ENCODE measurements at places on chromosomes 12 and 14.
A peak's percentile ranks its signal among the peaks of the same experiment; 100 is the strongest.

DNA sequence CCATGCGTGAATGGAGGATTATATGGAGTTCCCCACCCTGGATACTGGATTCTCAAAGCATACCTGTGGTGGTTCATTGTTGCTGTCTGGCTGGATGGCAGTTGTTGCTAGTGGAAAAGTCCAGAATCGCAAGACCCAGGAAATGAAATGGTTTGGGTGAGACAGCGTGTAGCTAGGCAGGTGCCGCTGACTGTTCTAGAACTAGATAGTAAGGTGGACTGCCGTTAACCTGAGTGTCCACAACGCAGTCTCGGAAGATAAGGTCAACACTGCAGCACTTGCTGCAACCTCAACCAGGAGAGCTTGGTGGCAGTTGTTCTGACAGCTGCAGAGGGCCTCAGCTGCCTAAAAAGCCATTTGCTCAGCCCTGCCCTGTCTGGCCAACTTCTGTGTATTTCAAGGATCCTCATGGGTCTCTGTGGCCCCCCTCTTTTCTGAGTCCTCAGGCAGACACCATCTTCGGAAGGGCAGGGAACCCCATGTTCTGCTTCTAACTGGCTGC is 15.5 kb upstream of the IRF2BPL start:
- no peak for DNase-seq

GRCh38 chr12:50728417-50728816 is 35.5 kb upstream of the ATF1 start:
- no peak for DNase-seq

GRCh38 chr12:60191271-60191670 is 595.4 kb downstream of the SLC16A7 start:
- DNase-seq: no peak

GRCh38 chr12:85627584-85627983 is 208.6 kb downstream of the RASSF9 start:
- no peak for DNase-seq

DNA sequence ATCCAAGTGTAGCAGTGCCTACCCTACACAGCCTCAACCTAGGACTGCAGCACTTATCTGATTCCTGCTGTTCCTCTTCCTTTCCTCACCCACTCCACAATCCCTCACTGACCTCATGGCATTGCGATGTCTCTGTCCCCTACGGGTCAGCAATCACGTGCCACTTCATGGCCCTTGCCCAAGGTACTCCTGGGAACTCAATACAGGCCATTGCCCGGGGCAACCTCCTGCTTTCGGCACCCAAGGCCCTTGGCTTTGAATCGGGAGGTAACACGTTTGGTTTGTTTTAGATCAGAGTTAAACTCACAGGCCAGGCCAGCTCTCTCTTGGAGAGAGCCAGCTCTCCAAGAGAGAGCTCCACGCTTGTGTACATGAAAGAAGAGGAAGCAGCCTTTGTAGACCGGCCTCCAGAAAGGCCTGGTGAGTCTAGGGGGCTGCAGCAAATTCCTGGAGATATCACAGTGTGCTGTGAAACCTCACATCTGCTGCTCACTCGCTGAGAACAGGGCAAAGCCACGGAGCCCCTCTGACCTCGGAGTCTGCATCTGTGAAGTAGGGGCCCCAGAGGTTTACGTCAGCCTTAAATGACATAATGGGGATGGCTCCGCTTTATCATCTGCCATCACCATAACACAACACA is 12.2 kb downstream of the CLMN start:
- no peak for DNase-seq

DNA sequence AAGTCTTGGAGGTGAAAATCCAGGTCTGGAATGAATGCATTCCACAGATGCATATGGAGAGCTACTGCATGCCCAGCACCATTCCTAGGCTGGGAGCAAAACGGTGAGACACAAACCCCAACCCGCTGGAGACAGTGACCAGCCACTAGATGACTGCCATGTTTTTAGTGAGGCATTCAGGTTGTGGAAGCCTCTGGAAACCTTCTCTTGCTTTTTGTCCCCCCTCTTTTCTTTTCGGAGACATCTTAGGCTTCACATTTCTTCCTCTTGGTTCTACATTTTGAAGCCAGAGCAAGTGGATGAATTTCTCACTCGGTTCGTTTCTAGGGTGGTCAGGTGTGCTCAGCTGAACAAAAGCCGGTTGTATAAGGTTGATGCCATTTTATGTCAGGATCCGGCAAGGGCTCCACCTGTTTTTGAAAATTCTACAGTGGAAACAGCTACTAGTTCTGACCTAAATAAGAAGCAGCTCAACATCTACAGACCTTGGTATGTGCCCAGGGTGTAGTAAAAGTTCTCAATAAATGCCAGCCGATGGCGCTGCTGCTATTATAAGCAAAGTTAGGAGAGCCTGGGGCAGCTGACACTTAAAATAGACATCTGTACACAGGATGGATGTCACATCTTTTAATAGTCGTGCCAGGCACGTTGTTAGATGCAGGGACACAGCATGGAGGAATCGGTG is 1.8 kb upstream of the ZNF839 start:
- DNase-seq: no peak

- DNase-seq: no peak
Observed at GRCh38 chr14:56081139-56081538, 37.1 kb upstream of the PELI2 start.

DNA sequence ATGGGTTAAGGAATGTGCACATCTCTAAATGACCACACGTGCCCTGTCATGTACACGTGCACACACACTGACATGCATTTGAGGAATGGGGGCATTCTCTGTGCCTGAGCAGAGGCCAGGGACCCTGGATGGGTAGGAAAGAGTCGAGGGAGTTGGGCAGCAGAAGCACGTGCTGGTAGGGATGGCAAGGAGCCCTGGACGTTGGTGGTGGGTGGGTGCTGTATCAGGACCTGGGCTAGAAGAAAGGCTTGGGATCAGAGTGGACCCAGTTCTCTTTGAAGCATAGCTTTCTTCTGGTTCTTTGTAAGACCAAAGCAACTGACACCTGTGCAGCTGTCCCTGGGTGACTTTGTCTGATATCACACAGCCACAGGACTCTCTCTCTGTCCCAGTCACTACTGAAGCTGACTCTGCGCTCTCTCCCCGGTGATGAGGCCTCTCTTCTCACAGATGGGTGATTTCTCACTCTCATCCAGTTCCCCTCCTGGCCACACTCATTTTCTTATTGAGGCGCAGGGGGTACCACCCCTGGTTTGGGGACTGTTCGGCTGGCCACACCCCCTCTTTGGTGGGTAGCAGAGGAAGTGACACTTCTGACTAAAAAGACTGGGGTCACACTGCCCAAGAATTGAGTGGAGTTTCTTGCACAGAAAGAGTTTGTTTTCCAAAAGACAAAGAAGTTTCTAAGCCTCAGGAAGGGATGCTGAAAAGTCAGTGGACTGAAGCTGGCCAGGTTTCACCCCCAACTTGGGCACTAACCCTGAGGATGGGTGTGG is 171.7 kb upstream of the RTL1 start:
- DNase-seq: no peak

- no peak for DNase-seq
Observed at GRCh38 chr12:105457026-105457425, 126.5 kb downstream of the C12orf75 start.

DNA sequence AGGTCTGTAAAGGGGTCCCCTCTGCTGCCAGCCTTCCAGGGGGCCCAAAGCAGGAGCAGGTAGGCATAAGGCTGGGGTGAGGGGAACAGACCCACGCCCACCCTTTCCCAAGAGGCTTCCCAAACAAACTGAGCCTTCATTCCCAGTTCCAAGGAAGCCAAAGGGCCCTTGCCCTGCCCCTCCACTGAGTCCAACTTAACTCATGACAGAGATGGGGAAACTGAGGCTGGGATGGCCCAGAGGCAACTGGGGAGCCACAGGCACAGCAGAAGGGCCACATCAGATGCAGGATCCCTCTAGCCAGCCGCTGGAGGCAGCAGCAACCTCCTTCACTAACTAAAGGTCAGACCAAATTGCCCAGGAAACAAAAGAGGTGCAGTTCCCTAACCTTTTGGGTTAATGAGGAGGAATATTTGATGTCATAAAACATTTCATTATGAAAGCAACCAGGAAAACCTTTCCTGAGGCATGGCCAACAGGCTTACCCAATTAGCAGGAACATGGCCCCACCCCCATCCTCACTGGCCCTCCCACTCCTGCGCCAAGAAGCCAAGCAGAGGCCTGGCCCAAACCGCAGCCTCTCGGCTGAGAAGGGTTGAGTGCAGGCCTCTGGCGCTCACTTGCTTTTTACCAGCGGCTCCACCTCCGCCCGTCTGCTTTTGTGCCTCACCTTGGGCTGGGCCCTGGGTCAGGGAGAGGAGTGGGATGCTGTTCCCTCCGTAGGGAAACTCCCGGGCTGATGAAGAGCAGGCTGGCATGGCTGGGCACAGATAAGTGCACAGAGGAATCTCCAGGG is 293.5 kb upstream of the RTL1 start:
- DNase-seq: no peak

GRCh38 chr12:101927036-101927435 is 49.7 kb downstream of the DRAM1 start:
- DNase-seq: no peak

DNA sequence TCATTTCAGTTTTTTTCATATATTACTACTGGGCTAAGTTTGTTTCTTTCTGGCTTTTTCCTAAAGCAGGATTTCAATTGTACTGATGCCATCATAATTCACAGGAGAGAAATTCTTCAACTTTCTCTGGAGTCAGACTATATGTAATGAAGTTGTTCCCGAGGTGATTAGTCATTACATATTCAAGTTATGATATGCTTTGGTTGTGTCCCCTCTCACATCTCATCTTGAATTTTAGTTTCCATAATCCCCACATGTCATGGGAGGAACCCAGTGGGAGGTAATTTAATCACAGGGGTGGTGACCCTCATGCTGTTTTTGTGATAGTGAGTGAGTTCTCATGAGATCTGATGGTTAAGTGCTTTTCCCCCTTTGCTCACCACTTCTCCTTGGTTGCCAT is 227.5 kb upstream of the LRIG3 start:
- no peak for DNase-seq

- DNase-seq: no peak
Observed at GRCh38 chr12:1843641-1844005, 23.3 kb downstream of the LRTM2 start.

GRCh38 chr14:61950340-61950739 is 188.1 kb downstream of the SNAPC1 start:
- no peak for DNase-seq

DNA sequence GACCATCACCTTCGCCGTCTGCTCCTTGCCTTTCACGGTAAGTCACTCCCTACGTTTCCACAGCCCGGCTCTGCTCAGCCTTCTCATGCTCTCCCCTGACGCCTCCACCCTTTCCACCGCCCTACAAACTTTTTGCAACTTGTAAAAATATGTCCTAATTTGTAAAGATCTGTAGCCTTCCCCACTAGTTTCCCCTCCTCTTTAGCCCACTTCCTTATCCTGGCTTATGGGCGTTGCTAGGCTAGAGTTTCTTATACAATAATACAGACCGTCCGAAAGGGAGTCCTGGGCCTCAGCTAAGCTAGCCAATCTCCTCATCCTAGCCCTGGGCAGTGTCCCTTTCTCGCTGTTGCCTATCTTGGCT is 1.2 kb downstream of the PTGER2 start:
- DNase-seq: no peak

GRCh38 chr12:49220972-49221371 is 32.1 kb upstream of the TUBA1A start:
- DNase-seq: no peak

- no peak for DNase-seq
Observed at GRCh38 chr12:49976557-49976956, 3.8 kb downstream of the AQP6 start.

GRCh38 chr14:52352061-52352491 is 38.0 kb downstream of the PTGER2 start:
- DNase-seq: no peak

GRCh38 chr14:74258764-74259035 is 19.5 kb downstream of the VSX2 start:
- DNase-seq: no peak

DNA sequence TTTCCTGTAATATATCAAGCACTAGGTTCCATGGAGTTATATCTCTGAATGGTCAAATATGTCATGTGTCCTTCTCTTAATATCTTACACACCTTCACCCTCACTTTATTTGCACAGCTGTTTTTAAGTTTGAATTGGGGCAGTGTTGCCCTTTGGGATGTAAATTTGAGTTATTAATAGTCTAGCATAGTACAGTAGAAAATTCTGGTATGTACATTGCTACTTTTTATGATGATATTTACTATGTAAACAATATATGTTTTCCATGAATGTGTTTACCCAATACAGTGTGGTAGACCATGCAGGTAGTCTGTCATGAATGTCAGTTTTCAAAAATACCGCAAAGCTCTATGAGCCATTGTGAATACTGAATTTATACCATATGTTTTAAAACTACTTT is 50.5 kb downstream of the METTL25 start:
- DNase-seq: no peak

- DNase-seq: peak; percentile 60
Observed at GRCh38 chr12:92143686-92144630, 1.7 kb downstream of the BTG1 start.

- DNase-seq: no peak
Observed at GRCh38 chr12:52389313-52390207, 4.1 kb upstream of the KRT84 start.

DNA sequence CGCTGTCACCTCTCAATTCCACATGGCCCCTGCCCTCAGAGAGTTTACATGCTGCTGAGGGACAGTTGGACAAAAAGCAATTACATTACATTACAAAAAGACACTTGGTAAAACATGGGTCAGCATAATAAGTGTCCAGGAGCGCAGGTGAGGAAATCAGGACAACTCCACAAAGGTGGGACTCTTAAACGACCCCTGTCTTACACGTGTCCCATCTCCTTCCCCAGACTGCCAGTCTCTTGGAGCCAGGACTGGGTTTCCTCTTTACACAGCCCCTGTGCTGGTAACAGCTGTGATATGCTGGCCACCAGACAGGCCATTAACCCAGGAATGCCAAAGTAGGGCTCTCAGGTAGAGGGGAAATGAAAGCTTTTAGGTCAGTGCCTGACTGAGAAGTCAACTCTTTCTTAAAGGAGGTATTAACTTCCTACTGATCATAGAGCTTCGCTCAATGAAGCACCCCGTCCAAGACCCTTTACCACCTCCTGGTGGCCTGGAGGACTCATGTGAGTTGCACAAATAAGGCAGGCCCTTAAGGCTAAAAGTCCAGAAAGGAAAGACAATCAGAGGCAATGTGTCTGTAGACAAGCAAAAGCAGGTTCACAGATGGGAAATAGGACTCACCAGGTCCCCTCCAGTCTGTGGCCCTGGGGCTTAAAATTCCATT is 55.5 kb downstream of the ANO2 start:
- no peak for DNase-seq

Measured in stimulated activated CD8-positive, alpha-beta memory T cell treated with anti-CD3 and anti-CD28 coated beads, Interleukin-15, amount 100 ng/mL, for 4 hours (primary cell).